ENCODE measurements at places on chromosomes 5 and 9.
A peak's percentile ranks its signal among the peaks of the same experiment; 100 is the strongest.

DNA sequence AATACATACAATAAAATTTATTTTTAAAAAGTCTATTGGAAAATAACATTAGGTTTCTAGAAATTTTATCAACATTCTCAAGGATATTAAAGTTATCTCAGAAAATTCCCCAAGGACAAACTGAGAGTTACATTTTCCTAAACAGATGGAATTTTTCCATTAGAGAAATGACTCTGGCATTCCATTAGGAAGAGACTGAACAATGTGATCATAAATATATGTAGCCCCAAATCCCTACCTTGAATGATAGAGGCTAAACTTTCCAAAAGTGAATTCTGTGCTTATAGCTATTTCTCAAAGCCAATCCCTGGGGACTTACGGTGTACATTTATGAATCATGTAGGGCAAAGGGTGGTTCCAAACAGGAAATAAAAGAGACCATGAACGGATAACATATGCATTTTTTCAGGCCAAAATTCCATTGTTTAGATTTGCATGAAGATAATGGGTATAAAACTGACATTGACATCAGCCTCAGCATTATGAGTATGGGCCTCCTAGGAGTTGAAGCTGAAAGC, 1181.0 kb upstream of the DMAC1 start:
- no peak for DNase-seq

GRCh38 chr5:114056185-114056538, 305.7 kb upstream of the KCNN2 start:
- DNase-seq: no peak

DNA sequence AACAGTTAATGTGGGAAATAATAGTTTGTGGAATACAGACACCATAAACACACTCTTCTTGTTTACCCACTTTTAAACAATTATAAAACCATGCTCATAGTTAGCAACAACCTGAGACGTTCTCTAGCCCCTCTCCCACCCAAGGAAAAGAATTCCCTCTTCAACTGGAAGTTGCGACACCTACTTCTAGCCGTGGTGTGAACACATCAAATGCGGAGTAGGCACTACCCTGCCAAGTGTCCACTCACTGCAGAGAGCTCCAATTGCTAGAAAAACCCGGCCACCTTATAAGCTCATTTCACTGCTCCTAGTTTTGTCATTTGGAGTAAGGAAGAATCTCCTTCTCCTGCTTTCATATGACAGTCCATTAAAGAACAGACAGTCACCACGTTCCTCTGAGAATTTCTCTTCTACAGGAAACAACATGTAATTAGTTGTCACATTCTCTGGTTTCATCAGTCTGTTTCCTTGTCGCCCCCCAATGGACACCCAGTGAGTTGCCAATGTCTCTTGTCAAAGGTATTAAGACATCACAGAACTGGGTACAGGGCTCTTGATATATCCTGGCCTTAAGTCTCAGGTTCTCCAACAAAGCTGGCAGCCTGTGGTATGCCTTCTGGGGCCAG, 47.3 kb downstream of the PRLR start:
- no peak for DNase-seq

- DNase-seq: no peak
Measured at GRCh38 chr5:73303148-73304079, 130.4 kb downstream of the TMEM174 start.

GRCh38 chr5:157100140-157100679, 8.6 kb downstream of the HAVCR2 start:
- no peak for DNase-seq

- no peak for DNase-seq
Measured at GRCh38 chr9:124308606-124309491, 51.1 kb downstream of the NEK6 start.

GRCh38 chr9:84667571-84668195, 1.8 kb upstream of the NTRK2 start:
- DNase-seq: no peak

GRCh38 chr9:79800578-79800977, 228.8 kb downstream of the TLE4 start:
- DNase-seq: no peak

DNA sequence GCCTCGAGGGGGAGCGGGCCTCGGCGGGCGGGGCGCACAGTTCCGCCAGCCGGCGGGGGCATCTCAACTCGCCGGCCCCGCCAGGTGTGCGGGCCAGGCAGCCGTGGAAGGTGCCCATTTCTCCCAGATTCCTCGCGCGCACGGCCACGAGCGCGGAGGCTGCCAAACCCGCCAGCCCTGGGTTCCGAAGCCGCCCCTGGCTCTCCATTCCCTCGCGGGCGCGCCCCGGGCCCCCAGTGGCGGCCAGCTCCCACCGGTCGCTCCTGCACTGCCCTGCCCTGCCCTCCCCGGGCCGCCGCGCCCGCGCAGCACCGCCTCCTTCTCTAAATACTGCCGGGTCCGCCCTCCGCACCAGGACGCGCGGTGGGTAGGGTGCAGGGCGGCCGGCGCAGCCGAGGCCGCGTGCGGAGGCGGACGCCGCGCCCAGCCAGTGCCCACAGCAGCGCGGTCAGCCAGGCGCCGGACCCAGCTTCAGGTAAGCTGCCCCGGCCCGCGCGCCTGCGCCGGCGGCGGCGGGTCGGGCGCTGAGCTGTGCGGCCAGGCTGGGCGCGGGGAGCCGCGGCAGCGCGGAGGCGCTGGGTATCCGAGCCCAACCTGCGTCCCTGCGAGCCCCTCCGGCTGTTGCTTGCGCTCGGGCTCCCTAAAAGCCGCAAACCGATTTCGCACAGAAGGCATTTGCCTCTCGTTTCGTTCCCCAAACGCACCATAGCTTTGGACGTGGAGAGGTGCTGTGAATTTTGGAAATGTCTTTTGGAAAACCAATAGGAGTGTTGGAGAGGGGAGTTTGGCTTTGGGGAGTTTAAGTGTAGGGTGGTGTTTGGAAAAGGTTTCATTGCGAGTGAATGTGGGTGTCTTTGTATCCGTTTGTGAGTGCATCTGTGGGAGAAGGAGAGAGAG, at the start of gene TMEM171:
TMEM171 (plus strand) TSS at position 354 of the 897 bp plus-strand sequence. CDS start 2,799 bp downstream, outside the sequence.
- no peak for DNase-seq

- DNase-seq: no peak
Measured at GRCh38 chr5:137688210-137688840, 47.6 kb downstream of the KLHL3 start.

DNA sequence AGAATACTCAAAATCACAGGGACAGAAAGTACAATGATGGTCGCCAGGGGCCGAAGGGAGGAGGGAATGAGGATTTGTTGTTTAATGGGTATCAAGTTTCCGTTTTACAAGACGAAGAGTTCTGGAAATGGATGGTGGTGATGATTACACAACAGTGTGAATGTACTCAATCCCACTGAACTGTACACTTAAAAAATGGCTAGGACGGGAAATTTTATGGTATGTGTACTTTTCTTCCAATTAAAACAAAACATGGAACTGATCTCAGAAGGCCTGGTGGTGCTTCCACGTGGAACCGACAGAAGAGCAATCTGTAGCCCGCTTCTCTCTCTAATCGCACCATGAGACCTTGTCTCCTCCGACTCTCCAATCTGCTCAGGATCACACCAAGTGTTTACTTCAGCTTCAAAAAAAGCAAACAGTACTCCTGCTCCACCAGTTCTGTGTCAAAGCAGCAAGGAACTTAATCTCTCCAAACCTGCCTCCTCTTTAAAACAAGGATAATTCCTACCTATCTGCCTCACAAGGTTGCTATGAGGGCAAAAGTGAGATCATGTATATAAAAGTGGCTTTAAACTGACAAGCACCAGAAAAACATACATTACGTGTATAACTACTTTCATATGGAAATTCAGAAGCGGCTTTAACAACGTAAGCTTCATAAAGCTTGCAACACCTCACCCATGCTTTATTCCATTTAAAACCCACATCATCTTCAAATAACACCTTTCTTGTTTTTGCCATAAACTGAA, 2.1 kb downstream of the ECPAS start:
- no peak for DNase-seq

GRCh38 chr5:34959323-34959722, 30.0 kb downstream of the DNAJC21 start:
- DNase-seq: no peak

DNA sequence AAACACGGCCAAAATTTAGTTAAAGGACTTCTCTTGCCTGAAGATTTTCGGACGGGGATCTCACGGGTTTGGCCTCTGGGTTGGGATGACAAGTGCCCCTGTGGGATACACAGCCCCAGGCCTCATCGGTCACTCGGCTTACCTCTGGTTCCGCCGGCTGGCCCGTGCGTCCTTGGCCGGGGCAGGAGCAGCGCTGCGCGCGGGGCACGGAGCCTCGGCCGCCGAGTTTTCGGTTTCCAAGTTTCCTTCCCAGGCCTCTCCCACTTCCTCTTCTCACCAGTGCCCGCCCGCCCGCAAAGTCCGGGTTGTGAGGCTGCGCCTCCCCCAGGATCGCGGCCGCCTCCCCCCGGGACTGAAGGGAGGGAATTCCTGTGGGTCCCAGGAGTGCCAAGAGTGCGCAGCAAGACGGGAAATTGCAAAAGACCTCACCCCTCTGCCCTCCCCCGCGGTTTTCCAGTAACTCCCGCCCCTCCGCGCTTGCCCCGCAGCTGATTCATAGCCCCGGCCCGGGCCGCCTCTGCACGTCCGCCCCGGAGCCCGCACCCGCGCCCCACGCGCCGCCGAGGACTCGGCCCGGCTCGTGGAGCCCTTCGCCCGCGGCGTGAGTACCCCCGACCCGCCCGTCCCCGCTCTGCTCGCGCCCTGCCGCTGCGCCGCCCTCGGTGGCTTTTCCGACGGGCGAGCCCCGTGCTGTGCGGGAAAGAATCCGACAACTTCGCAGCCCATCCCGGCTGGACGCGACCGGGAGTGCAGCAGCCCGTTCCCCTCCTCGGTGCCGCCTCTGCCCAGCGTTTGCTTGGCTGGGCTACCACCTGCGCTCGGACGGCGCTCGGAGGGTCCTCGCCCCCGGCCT, at the start of gene OSMR:
OSMR (plus strand) TSS at position 487 of the 853 bp plus-strand sequence. CDS start 23,033 bp downstream, outside the sequence.
- no peak for DNase-seq

DNA sequence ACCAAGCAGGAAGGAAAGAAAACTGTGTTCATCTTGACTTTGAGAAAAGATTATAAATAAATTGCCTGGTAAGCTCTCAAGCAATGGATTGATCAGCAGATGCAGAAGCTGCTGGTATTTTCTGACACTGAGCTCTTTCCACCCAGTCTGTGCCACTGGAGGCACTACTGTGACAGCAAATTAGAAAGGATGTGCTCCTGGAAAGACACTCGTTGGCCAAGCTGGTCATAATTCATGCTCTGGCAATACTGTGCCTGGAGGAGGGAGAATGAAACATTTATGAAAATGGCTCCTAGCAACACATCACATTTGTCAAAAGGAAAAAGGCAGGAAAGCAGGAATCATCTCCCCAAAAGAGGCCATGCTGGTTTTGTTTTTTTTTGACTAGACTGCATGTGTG, 84.2 kb downstream of the CAVIN4 start:
- DNase-seq: no peak

DNA sequence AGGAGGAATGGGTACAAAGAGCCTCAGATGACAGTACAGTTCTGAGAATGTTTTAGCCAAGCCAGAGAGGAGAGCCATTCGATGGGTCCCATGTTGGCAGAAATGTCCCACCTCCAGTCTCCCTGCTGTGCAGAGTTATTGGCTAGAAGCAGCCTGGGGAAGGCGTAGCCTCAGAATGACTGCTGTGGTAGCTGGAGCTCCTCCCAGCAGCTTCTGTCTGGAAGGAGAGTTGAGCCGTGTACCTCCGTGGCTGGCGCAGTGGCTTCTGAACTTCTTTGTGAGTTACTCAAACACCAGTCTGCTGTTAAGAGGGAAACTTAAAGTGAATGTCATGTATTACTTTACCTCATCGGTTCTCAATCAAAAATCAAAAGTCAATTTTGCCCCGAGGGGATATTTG, 193.3 kb upstream of the SNX2 start:
- no peak for DNase-seq

- DNase-seq: no peak
Measured at GRCh38 chr9:9002826-9003583, 1203.4 kb upstream of the DMAC1 start.

DNA sequence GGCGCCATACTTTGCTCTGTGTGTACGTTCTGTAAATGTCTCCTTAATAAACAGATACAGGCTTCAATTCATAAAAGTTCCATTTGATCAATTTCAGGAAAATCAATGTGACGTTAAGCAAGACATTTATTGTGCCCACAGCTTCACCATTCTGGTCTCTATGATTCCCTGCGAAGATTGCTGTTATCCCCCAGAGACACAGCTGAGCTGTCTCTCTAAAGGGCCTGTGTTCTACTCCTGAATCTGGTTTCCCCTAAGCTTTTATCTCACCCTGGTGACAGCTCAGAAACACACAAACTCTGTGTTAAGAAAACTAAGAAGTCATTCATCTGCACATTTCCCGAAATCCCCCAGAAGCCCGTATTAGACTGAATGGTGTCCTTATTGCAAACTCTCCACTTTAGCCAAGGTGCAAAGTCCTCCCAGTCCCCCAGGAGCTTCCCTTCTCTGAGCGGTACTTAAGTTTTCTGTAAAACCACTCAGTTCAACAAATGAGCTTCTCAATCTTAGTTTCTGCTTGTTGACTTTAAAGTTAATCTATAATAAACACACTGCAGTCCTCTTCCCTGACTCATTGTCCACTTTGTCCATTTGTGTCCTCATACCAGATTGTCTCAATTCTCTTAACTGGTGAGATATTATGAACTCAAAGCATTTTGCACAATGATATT, 1.4 kb upstream of the C5orf15 start:
- no peak for DNase-seq

GRCh38 chr5:80566711-80567259, 3.3 kb downstream of the ANKRD34B start:
- no peak for DNase-seq

GRCh38 chr9:70197216-70198044, 61.3 kb upstream of the SMC5 start:
- no peak for DNase-seq

- DNase-seq: no peak
Measured at GRCh38 chr5:65125591-65126541, 355.9 kb downstream of the ADAMTS6 start.

GRCh38 chr9:124392254-124392870, 22.9 kb downstream of the PSMB7 start:
- DNase-seq: no peak

- DNase-seq: no peak
Measured at GRCh38 chr9:74493512-74493911, 3.6 kb upstream of the RORB start.

- DNase-seq: no peak
Measured at GRCh38 chr5:17106521-17106920, 110.9 kb upstream of the BASP1 start.

DNA sequence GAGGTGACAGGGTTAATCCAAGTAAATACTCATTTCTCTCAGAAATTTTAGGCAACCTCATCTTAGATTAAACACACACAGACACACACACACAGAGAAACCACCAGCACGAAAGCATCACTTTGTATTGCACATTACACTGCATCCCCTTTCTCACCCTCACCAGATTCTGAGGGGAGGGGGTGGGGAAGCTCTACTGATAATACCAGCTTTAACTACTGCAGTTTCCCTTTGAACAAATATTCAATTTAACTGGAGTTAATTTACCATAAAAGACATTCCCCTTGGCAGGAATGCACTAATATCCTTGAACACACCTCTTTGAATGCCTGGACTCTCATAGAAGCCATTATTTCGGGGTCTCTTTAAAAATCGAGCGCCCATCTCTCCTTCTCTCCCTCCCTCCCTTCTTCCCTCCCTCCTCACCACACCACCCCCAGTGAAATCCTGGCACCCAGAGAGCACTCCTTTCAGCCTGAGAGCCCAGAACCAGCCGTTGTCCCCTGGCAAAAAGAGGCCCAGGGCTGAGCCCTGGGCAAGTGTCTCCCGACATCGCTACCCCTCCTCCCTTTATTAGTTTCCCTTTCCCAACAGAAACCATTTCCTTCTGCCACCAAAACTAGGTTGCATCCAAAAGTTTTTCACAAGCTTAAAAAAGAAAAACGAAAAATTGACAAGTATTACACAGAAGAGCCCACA, 2.8 kb upstream of the NFIB start:
- no peak for DNase-seq

- peak; percentile 36 for DNase-seq
Measured at GRCh38 chr9:126326228-126327005, at the start of gene MVB12B. MVB12B (plus strand) TSS chr9:126326829; CDS start chr9:126326930, 101 bp downstream.
